ENCODE measurements at places on chromosomes 6 and 20.

GRCh38 chr6:40992746-40993145 lies 46.3 kb downstream of the UNC5CL start:
- no peak for DNase-seq

- no peak for DNase-seq
Observed at GRCh38 chr6:170223718-170224693, 66.9 kb downstream of the DLL1 start.

- peak; percentile 75 for DNase-seq
Observed at GRCh38 chr20:25233016-25233772, 14.7 kb upstream of the PYGB start.

GRCh38 chr6:15096894-15097837 lies 148.7 kb upstream of the JARID2 start:
- DNase-seq: peak; percentile 11

- peak; percentile 88 for DNase-seq
Observed at GRCh38 chr6:155327326-155328073, 13.2 kb upstream of the TFB1M start.

All from fibroblast of pulmonary artery (primary cell).